Dorsolateral prefrontal cortex (tissue), 122 donors: ENCODE measurements at places on chromosomes 2 and 18. TPM values are rescaled to one million over a fixed set of nuclear protein-coding genes. Genes with fewer than 3 reads are reported as not detected.
A peak's percentile ranks its signal among the peaks of the same experiment; 100 is the strongest.

DNA sequence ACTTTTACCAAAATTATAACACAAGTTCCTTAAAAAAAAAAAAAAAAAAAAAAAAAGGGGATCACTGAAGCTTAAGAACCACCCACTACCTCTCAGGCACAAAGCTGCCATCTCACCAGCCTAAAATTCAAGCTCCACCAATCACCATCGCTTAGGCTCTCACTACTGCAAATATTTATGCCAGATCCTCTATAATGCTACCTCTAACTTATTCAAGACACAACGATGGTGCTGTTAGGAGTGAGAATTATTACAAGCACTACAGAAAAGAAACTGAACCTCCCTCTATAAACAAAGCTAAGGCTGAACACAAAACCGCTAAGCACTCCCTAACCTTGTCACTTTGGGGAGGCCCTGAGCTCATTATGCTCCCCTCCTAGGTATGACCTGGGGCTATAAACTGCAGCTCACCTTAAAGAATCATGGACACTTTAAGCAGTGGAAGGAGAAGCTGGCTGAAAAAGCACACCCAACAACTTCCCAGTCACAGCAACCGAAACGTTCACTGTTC is 3.6 kb downstream of the FZD5 start:
- no peak for DNase-seq

- DNase-seq: no peak
These were observed 19.3 kb upstream of the TNFAIP6 start for GRCh38 chr2:151338115-151338514.

Gene TMEM200C
- total RNA-seq: 12.5 TPM

Gene RAB6C
- 3.6 TPM for total RNA-seq

DNA sequence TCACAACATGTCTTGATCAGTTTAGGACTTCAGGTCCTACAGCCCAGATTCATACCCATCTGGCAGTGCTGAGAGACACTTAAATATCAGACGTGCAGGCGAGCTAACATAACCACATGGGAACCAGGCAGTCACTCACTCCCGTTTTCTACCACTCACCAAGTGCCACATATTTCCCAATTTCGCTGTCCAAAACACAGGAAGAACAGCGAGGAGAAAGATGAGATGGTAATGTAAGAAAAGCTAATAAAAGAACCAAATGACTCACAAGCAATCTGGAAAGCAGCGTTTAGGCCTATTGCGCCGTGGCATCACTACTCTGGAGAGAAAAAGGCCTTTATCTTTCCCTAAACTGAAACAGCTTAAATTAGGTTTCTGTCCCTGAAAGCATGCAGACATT is 647.8 kb upstream of the SLC39A10 start:
- DNase-seq: peak; percentile 6

Gene KCMF1
- total RNA-seq: 56.6 TPM

DNA sequence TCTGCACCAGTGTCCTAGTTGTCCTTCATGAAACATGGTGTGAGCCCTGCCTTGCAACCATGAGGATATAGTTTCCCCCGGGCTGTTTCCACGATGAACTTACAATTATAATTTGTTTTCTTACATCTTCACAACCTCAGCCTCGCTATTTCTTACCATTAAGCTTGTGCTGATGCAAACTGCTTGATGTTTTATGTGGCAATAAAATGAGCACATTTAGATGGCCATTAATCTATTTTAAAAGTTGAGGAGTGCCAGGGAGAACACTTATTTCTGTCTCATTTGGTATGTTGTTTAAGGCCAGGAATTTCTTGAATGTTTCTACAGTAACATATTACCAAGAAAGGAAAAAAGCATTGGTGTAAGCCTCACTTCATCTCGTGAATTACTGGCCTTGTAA is 214.5 kb upstream of the SLC8A1 start:
- DNase-seq: no peak

Gene CDC42EP3
- total RNA-seq: 15.2 TPM

Gene LPIN1
- total RNA-seq: 121 TPM

Gene MYL12B
- total RNA-seq: 109 TPM

- peak; percentile 100 for DNase-seq
These were observed 545 bp downstream of the DUSP28 start for GRCh38 chr2:240560480-240561324.

Gene SPAG16
- 45.0 TPM for total RNA-seq

- DNase-seq: no peak
These were observed 77.8 kb upstream of the STON1 start for GRCh38 chr2:48452108-48452507.

GRCh38 chr18:46412916-46413315 is 244.1 kb downstream of the LOXHD1 start:
- no peak for DNase-seq

Gene CRACDL
- 172 TPM for total RNA-seq

DNA sequence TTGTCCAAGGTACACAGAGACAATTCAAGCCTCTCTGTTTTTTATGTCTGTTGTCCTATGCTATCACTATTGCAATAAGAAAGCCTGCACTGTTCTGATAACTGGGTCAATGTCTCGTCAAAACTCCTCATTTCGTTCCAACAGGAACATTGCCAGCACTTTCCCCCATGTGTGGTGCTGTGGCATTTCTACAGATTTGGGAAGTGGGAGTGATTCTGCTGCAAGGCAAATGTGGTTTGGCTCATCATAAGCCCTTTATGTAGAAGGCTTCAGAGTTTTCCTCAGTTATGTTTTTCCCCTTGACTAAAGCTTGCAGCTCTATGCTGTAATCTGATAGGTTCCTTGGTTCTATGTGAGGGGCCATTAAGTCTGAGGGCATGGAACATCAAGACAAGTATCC is 324.1 kb upstream of the TCF4 start:
- DNase-seq: no peak

Gene KIF5C
- total RNA-seq: 457 TPM

GRCh38 chr2:103007086-103007485 is 245.3 kb downstream of the TMEM182 start:
- no peak for DNase-seq
